Calu3 (cell line): ENCODE measurements at places on chromosomes 7 and 10.
A peak's percentile ranks its signal among the peaks of the same experiment; 100 is the strongest.

- no peak for DNase-seq
Measured at GRCh38 chr10:16947069-16947468, 129.8 kb upstream of the RSU1 start.

- DNase-seq, result no peak
Measured at GRCh38 chr10:128680116-128680515, 553.9 kb upstream of the MKI67 start.

- no peak for DNase-seq
Measured at GRCh38 chr10:126081841-126082466, 185.6 kb downstream of the FANK1 start.

GRCh38 chr10:108696792-108697477 is 1226.4 kb downstream of the XPNPEP1 start:
- DNase-seq, result no peak

DNA sequence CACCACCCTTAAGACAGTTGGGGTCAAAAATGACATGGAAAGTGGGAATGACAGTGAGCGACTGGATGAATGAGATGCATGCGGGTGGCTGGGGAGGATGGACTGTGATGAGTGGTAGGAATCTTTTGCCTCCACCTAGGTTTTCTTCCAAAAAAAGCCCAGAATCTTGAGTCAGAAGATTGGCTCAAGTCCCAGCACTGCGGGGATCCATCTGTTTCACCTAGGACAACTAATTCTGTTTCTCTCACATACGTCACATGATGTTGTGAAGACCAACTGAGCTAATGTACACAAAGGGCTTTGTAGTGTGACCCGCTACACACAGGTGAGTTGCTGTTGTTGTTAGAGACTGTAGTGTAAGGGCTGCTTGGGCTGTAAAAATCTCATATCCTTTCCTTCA is 58.5 kb upstream of the SLC35B4 start:
- no peak for DNase-seq

DNA sequence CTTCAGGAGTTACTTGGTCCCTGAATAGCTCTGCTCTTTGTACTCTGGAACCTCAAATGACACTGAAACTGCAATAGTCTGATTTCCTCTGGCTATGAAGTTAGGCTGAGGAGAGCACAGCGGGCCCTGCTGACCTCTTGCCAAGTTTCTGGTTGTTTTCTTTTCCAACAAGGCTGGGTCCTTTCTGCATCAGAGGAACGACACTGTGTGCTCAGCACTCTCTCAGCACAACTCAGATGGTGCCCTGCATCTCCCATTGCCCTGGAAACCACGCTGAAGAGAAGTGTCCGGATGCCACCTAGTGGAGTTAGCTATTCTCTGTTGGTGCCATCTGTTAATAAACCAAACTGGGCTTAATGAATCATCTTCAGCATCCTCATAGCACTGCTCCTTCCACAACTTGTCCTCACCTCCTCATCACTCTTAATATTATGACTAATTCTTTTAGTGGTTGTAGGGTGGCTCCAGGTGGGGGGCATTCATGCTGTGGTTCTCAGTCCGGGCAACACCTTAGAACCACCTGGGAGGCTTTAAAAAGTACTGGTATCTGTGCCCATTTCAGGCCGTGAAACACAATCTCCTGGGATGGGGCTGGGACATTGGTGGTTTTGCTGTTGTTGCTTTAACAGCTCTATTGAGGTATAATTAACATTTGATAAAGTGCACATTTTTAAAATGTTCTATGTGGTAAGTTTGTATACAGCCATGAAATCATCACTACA is 8.2 kb upstream of the EFCAB10 start:
- peak; percentile 60 for DNase-seq
